Activated T-cell treated with anti-CD3 and anti-CD28 coated beads for 1 hour (primary cell): ENCODE measurements at places on chromosomes 6 and 20.

- no peak for DNase-seq
These were observed 21.2 kb upstream of the PCMTD2 start for GRCh38 chr20:64234291-64234791.

DNA sequence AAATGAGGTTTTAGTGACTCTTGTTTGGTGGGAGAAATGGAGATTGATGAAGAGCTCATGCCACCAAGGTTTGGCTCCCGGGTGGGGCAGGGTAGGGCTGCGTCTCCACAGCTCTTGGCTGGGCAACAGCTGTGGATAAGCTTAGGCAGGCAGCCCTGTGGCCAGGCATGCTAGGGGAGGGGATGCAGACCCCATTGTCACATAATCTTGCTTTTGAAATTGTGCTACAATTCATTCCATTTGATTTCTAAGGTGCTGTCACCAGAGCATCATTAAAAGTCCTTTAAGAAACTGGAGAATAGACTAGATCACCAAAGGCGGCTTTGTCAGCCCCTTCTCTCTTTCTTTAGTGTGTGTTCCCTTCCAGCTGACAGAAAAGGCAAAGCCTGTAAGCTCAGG, 574.2 kb upstream of the JAG1 start:
- no peak for DNase-seq

- DNase-seq = no peak
These were observed 14.5 kb downstream of the CD24 start for GRCh38 chr6:106959985-106960384.

DNA sequence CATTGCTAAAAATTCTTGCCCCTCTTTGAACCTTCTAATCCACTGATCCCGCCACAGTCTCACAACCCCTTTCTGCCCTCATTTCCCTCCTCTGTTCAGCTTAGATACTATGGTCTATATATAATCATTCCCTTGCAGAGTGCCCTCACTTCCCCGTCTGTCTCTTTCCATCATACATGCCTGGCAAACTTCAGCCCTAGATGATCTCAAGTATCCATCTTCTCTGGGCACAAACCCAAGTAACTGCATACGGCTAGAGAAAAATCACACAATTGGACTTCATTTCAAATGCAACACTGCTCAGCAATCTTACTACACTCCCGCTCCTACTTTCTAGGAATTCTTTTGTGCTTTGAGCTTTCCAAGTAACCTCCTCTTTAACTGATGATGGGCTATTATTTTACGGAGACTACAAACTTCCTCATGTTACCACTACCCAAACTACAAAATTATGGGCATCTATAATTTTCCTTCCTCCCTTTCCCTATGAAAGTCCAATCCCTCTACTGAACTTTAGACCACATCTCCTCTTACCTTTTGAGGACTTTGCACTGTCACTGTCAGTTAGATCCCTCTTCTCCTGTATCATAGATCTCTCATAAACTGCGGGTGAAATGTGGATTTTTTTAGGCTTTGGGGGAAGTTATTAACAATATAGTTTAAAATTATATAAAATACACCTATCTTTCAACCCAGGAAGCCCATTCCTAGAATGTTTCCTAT, 135.6 kb downstream of the BTBD9 start:
- DNase-seq = no peak

GRCh38 chr6:81547149-81547548, 205.3 kb downstream of the TENT5A start:
- no peak for DNase-seq

DNA sequence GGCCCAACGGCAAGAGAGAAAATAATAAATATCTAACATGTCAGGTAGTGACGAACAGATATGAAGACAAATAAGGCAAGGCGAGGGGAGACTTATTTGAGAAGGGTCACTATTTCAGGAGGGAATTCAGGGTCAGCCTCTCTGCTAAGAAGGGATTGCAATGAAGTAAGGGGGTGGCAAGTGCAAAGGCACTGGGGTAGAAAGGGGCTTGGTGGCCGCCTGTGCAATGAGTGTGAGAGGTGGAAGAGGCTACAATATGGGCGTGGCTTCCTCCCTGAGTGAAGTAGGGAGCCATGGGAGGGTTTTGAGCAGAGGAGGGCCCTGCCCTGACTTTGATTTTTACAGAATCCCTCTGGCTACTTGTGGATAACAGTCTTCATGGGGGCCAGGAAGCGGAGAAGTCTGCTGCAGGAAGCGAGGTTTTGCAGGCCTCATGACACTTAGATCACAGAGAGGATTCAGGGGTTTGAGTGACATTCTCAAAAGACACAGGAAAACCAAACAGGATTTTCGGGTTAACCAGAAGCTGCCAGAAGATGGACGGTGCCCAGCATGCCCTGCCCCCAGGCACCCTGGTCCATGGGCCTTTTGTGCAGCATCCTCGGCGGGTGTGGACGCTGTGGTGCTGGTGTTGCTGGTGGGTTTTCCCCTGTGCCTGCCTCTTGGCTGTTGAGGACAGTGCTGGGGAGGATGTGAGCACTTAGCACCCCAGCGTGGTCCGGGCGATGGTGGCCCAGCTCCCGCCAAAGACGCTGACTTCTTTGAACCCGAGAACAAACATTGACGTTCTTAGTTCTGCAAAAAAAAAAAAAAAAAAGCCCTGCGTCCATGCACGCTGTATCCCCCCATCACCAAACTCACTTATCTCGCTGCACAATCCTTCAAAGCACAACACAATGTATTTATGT, 124.2 kb upstream of the PTPN1 start:
- peak; percentile 19 for DNase-seq

DNA sequence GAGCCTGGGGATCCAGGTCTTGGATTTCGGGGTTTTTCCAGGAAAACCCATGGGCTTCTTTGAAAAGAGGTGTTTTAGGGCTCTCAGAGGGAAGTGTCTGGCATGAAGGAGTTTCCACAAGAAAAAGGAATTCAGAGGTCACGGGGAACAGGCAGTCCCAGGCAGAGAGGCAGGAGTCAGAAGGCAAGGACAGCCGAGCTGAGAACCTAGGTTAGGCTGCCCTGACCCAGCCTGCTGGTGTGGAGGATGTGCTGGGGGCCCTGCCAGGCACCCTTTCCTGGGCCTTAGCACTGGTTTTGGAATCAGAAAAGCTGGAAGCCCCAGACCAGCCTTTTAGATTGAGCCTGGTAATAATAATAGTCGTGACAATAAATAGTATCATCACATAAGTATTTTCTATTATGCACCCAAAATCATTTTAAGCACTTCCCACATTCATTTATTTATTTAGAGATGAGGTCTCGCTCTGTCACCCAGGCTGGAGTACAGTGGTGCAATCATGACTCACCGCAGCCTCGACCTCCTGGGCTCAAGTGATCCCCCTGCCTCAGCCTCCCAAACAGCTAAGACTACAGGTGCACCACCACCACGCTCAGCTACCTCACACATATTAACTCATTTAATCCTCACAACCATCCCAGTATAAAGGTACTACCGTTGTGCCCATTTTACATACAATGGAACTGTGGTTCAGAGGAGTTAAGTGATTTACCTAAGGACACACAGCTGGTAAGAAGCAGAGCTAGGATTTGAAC, 19.9 kb downstream of the TGM2 start:
- no peak for DNase-seq

- DNase-seq = no peak
These were observed 463 bp downstream of the RPS21 start for GRCh38 chr20:62387219-62387913.

DNA sequence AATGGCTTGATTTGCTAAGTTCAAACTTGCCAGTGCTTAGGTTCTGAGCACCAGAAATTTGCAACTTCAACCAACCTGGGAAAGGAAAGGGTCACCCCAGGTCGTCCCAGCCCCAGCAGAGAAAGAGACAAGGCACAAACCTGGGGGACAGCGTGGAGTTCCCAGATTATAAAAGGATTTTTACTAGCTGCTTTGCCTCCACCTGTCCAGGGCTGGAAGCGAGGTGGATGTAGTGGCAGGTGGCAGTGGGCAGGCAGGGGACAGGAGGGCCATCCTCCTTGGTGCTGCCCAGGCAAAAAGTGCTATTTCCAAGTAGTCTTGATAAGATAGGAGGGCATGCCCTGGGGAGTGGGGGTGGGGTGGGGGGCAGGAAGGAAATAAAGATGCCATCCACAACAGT, 4.9 kb downstream of the PAX1 start:
- no peak for DNase-seq

DNA sequence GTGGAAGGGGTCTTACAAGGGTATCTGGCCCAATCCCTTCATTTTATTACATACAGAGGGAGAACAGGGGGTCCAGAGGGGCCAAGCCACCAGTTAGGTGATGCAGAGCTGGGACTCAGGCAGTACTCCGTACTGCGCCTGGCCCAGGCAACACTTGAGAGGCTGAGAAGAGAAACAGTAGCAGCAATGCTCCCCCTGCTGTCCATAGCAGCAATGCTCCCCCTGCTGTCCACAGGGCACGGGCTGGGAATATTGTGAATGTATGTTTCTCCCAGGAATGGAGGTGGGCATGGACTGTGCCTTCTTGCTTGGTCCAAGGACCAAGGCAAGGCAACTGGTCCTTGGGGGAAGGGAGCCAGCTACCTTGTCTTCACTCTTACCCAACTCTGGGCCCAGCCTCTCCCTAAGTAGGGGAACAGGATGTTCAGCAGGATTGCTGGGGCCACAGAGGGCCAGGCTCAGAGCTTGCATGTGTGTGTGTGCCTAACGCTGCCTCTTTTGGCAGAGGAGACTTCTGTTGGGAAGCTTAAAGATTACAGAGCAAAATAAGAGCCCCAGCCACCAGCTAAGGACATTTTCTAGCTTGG, 14.8 kb upstream of the FAM83C start:
- DNase-seq = no peak

DNA sequence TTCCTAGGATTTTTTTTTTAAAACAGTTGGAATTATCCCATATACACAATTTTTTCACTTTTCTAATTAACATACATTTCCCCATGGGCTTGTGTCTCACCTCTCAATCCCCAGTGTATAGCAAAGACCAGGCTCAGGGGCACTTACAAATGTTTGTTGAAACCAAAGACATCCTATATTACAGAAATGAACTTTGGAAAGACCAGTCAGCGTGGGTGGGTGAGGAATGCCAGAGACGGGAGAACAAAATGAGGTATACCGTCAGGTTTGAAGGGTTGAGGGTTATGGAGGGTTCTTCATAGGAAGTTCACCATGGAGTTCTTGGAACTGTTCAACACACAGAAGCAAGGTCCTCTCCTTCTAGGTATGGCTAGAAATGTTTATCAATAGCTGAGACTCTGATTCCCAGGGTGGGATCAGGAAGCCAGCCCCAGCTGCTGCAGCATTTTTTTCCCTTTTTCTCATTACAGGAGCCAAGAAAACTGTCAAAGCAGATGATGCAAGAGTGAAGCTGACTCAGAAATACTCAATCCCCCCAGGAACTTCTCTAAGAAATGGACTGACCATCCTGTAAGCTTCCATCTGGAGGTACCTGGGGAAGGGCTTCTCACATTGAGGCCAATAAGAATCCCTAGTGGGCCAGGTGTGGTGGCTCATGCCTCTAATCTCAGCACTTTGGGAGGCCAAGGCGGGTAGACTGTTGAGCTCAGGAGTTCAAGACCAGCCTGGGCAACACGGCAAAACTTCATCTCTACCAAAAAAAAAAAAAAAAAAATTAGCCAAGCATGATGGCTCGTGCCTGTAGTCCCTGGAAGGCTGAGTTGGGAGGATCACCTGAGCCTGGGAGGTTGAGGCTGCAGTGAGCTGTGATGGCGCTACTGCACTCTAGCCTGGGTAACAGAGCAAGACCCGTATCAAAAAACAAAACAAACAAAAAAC, 15.9 kb upstream of the TBC1D20 start:
- no peak for DNase-seq

DNA sequence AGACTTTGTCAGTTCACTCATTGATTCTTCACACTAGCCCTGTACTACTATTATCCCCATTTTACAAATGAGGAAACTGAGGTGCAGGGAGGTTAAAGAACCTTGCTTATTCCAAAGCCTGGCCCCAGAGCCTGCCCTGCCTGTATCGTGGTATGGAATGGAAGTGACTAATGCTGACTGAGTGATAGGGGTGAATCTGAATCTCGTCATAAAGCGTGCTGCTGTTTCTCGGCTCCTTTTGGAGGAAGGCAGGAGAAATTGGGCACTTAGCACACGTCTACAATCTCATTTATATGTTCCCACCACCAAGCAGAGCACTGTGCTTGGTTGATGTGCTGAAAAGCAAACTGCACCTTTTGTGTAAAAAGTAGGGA, 17.1 kb downstream of the GFRA4 start:
- DNase-seq = no peak

DNA sequence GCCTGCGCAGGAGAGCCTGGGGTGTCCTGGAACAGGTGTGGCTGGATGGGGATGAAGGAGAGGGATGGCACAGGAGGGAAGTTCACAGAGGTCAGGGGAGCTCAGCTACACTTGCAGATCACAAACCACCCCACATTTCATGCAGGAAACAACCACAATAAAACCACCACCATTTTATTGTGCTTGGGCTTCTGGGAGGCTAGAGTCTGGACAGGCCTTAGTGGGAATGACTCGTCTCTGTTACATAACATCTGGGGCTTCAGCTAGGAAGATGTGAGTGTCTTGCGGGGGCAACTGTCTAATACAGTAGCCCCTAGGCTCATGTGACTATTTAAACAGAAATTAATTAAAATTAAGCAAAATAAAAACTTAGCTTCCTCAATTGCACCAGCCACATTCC, 33.4 kb downstream of the SNX5 start:
- DNase-seq = no peak

DNA sequence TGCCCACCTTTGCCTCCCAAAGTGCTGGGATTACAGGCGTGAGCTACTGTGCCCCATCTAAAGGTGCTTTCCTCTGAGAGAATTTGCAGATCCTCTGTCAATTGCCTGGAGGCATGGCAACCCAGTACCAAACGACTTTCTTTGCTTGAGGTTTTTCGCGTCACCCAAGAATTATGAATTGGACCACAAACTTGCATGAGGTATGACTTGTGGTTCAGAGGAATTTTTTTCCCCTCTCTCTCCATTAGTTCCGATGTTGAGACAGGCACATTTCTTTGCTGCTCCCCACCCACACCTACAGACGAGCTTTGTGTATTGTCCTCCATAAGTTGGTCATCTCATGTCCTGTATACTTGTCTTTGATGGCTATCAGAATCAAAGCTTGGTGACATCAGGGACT, 11.8 kb upstream of the SCAF8 start:
- no peak for DNase-seq

GRCh38 chr20:18754030-18754652, 59.4 kb upstream of the SCP2D1 start:
- DNase-seq = no peak

GRCh38 chr6:39289490-39289889, 24.7 kb downstream of the KCNK17 start:
- no peak for DNase-seq

DNA sequence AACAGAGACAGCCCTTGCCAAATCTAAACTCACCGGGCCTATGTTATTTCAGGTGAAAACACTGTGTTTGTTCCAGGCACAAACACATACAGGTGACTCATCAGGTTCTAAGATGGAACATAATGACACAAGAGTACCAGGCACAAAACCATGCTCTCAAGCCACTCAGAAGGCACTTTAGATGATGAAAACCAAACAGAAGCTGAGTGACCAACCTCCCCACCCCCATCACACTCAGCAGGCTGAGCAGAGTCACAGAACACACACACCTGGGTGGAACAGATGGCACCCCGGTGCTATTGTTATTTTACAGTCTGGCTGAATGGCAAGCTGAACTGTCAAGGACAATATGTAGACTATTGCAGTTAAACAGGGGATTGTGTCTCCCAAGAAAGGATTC, 20.6 kb upstream of the NKX2-2 start:
- DNase-seq = no peak
